ENCODE measurements at places on chromosomes 2 and 18.

- DNase-seq = no peak
Observed at GRCh38 chr18:75066936-75067335, 142.0 kb downstream of the PTGR3 start.

- DNase-seq = no peak
Observed at GRCh38 chr2:210162466-210163124, 8.6 kb downstream of the KANSL1L start.

DNA sequence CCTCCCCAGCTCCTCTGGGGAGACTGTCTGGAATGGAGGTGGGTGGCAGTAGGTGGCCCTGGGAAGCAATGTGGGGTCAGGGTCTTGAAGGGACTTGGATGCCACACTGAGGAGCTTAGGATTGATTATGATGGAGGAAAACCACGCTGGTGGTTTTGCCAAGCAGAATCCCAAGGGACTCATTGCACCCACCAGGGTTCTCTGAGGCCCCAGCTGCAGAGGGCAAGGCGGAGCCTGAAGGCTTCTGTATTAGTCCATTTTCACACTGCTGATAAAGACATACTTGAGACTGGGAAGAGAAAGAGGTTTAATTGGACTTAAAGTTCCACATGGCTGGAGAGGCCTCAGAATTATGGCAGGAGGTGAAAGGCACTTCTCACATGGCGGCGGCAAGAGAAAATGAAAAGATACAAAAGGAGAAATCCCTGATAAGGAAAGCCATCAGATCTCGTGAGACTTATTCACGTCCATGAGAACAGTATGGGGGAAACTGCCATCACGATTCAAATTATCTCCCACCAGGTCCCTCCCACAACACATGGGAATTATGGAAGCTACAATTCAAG, 87.2 kb upstream of the YWHAQ start:
- DNase-seq = peak; percentile 57

DNA sequence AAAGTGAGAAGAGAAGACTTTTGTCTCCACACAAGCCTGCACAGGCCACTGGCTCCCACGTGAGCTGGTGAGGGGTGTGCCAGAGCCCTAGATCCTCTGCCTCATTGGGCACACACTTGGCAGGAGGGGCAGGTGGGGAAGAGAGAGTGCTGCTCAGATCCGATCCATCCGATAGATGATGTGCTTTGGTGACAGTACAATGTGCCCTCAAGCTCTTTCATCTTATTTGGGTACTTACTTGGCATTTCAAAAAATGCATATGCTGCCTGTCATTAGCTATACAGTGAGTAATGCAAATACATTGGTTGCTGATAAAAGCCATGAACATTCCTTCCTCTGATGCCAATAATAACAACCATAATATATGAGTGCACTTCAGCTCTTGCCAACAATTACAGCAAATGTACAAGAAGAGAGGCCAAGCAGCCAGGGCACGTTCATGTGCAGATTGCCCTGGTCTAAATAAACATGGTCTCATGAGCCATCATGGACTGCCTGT, 255.3 kb downstream of the VAPA start:
- DNase-seq = peak; percentile 23

DNA sequence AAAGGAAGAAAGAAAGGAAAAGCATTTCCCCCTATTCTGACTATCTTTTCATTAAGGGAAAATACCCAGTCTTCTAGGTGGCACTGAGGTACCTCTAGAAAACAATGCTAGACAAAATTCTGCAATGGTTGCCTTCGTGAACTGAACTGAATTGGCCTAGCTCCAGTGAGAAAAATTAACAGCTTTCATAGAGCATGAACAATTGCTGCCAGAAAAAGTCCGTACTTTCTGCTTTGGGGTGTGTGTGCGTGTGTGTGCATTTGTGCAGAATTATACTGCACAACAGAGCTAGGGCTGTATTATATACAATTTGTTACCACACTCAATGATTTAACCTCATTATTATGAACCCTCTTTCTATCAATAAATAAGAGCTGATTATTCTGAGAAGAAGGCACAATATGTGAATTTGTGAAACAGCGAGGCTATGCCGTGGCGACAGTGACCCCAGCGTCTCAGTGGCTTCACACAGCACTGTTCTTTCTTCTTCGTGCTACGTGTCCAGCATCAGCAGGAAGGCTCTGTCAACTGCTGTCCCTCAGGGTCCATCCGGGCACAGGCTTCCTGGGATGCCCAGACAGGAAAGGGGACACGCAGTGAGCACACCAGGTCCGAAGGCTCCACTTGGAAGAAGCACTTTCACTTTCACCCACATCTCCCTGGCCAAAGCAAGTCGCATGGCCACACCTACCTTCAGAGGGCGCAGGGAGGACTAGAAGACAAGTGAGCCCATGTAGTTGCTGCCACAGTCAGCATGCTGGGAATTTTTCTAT, 47.5 kb downstream of the PTGR3 start:
- no peak for DNase-seq

DNA sequence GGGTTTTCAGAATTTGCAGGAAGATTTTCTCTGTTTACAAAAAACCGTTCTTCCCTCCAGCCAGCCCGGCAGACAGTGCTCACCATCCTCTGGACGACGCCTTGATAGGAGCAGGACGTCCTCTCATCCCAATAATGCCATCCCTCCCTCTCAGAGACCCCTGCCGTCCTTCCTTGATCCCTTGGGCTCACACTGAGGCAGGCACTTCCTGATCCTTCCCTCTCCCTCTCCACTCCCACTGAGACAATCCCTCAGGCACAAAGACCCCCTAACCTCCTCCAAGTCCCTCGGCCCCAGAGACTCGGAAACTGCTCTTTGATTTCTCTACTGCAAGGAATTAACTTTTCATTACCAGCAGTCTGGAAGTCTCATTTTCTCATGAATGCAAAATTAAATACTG, 42.5 kb downstream of the PAX3 start:
- DNase-seq = no peak

DNA sequence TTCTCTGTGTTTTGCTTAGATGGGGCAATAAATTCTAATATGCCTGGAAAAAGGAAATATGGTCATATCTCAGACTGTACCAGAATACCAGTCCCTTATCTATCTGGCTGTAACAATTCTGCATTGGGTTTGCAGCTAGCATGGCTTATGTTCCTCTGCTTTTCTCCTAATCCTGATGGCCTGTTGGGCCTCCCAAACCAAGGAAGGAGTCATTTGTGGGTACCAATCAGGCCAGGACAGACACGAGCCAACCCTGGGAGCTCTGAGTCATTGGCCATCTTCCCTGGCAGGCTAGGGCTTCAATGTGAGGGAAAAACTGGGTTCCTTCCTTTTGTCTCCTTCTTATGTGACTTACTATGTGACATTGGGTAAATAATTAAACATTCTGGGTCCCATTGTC, 12.0 kb downstream of the SMARCAL1 start:
- DNase-seq = no peak

DNA sequence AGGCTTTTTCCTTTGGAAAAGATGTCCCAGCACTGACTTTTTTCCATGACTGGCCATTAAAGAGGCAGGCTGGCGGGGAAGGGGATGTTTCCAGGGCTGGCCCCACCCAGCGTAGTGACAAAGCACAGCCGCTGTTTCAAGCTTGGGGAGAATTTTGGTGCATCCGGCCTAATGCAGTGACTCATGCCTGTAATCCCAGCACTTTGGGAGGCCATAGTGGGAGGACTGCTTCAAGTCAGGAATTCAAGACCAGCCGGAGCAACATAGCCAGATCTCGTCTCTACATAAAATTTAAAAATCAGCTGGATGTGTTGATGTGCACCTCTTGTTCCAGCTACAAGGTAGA, 78.0 kb upstream of the SH3BP4 start:
- no peak for DNase-seq

GRCh38 chr2:181397331-181397730, 59.9 kb upstream of the ITGA4 start:
- no peak for DNase-seq
